GDM1 (cell line): ENCODE measurements at places on chromosomes 5 and 9.
A peak's percentile ranks its signal among the peaks of the same experiment; 100 is the strongest.

- no peak for DNase-seq
Measured at GRCh38 chr5:24439465-24439864, 205.3 kb downstream of the CDH10 start.

DNA sequence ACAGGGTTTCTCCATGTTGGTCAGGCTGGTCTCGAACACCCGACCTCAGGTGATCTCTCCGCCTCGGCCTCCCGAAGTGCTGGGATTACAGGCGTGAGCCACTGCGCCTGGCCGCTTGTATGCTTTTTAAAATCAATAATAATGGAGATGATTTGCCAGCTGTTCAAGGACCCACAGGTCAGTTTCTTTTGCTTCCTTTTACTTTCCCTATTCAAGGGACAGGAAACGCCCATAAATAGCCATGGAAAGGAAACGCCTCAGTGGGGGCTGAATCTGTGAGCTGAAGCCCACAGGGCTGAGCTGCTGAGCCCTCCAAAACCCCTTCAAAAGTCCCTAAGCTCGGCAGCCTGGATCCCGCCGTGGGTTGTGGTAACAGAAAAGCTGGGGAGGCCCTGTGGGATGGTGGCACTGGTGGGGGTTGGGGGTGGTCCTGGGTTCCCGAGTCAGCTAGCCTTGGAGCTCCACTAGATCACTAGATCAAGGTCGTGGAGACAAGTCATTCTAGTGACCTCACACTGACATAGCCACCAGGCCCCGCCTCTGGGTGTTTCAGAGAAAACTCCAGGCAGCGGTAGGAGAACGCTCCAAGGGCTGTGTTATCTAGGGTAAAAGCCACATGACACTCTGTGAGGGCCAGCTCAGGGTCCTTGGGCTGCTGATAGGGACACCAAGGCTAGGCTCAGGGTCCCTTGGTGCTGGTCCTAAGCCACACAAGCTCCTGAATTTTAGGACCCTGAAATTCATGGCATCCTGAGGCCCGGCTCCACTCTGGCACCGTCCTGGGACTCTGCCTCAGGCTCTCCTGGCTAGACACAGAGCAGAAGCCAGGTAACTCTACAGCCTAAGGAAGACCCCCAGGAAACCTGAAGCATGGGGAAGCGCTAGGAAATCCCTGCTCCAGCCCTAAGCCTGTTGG, 18.0 kb upstream of the DUSP1 start:
- DNase-seq = no peak

DNA sequence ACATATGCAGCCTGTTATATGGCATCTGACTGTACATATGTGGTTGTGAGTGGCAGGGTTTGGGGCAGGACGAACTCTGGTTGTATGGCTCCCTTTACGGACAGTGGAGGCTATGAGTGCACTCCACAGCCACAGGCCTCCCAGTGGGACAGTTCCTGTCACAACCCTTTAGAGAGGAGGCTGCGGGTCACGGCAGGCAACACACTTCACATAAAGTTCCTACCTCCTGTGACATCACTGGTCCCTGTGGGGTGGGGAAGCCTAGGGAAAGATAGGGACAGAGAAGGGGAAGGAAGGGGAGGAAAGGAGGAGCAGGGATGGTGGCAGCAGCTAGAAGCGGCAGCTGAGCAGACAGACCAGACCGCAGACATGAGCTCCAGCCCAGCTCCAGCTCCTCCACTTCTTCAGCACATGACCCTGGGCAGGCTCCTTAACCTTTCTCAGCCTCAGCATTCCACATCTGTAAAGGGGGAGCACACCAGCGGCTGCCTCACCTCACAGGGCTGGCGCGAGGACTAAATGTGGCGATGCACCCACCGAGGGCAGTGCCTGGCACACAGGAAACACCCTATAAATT, 27.4 kb upstream of the CORO2A start:
- DNase-seq = no peak

DNA sequence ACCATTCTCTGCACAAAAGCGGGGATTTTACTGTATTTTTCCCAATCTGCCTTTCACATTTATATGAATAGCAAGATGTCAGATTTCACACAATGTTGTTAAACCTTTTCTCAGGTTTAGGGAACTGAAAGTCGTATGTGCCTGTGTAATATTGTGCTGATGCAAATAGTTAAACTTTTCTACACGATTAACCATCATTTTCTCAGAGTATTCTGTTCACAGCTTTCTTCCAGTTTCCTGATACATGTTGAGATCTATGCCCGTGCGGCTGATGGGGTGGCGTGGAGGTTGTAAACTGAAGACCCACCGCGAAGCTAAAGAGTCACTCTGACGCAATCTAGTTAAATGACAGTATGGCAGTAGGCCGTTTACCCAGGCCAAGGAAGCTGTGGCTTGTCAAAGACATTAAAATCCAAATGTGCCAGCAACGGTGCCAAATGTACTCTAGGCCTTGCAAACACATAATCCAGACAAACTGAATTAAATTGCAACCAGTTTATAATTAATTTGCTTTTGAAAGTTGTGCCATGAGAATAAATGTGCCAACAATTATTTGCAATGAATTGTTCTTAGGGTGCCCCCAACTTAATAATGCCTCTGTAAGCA, 145.7 kb downstream of the EBF1 start:
- no peak for DNase-seq

DNA sequence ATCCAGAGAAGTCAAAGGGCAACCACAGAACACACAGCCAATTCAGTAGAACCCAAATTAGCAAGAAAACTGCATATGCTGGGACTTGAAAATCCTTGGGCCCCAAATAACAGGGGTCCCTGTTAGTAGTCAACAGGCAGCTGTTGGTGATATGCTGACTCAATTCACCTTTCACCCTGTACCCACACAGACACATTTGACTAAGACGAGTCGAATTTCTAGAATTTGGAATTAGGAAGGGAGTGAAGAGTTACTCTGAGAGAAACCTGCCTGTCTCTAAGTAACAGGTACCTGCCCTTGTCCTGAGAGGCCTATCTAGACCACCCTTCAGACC, 821 bp upstream of the VCP start:
- DNase-seq = no peak

DNA sequence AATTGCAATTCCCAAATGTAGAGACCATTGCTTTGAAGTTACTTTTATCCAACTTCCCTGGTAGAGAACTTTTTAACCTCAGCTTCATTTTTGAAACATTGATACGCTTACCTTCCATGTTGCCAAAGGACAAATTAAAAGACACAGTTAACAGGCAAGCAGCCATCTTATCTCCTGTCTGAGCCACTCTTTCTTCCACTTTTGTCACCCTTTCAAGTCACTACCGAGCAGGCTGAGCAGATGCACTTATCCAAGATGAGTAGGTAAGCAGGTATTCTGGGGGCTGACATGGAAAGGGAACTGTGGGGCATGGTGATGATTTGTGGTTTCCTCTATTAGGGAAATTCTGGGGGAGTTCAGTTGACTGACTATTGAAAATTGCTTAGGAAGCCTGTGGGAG, 66.7 kb downstream of the DOCK2 start:
- no peak for DNase-seq

GRCh38 chr9:88076286-88077070, 61.8 kb downstream of the SPATA31C2 start:
- DNase-seq = no peak

GRCh38 chr5:56492812-56493211, 259.7 kb upstream of the ANKRD55 start:
- DNase-seq = no peak

- no peak for DNase-seq
Measured at GRCh38 chr5:19880859-19881436, 107.1 kb downstream of the CDH18 start.

- no peak for DNase-seq
Measured at GRCh38 chr9:98980291-98980690, 36.6 kb downstream of the COL15A1 start.

- DNase-seq = no peak
Measured at GRCh38 chr9:93664549-93665120, 88.3 kb downstream of the PHF2 start.

- DNase-seq = no peak
Measured at GRCh38 chr9:71270554-71270953, 149.1 kb upstream of the TRPM3 start.

GRCh38 chr9:84294241-84294950, 46.2 kb downstream of the SLC28A3 start:
- DNase-seq = no peak

- no peak for DNase-seq
Measured at GRCh38 chr9:119004618-119004990, 364.6 kb downstream of the BRINP1 start.

DNA sequence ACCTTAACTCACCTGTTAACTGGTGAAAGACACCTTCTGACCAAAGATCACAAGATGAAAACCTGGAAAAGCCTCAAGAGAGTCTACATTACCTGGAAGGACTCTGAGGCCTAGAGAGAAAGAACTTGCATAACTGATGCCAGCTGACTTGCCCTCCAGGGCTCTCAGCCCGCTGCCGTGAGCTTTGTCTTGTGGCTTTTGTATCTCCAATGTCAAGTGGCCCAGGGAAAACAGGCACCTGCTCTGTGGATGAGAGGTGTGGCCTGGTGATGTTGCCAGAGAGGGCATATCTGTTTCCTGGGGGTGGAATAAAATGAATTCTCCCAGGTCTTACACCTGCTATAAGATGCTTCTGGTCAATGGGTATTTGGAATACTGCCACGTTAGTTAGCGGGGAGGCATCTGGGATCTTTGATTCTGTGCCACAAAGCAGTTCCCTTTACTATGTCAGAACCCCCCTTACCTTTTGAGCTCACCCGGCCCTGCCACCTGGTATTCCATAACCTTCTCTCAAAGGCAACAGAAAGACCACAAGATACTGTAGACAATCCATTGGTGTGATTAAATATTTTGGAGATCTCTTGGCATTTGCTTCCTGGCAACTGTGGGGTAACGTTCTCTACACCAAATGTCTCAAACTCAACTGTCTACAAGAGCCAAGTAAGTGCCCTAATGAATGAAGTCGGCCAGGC, 54.9 kb upstream of the N4BP3 start:
- DNase-seq = no peak

DNA sequence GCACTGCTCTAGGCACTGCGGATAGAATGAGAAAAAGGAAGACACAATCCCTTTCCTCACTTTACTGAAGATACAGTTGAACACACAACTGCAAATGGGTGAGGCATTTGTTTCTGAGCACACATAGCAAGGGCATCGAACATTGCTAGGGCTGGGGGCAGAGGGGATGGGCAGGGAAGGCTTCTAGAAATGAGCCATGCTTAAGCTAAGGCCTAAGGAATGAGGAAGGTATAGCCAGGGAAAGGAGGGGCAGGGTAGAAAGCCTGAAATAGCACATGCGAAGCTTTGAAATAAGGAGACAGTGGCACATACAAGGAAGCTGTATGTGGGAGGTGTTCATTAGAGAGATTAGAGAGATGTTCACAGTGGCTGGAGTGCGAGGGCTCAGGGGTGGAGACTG, 92.7 kb downstream of the KIF4B start:
- no peak for DNase-seq

DNA sequence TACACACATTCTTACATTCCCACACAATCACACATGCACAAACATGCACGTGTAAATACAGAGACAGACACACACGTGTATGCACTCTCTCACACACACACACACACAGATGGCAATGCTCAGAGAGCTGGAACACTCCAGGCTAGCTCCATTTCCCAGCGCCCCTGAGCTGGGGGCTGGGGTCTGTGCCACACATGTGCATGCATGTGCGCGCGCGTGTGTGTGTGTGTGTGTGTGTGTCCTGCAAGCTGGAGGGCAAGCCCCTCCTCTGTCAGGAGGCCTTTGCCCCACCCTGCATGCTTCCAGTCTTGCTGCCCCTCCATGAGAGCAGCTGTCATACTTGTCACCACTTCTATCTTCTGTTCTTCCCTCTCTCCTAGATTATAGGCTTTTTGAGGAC, 16.6 kb upstream of the S1PR3 start:
- no peak for DNase-seq

GRCh38 chr5:171291371-171291770, 17.7 kb upstream of the TLX3 start:
- DNase-seq = no peak

- DNase-seq = no peak
Measured at GRCh38 chr5:29162297-29162696, 2031.2 kb upstream of the CDH6 start.

GRCh38 chr5:52895572-52896413, 93.4 kb upstream of the ITGA2 start:
- no peak for DNase-seq

GRCh38 chr9:121568343-121569265, 69.0 kb upstream of the GGTA1 start:
- no peak for DNase-seq

GRCh38 chr5:14351086-14351661, 208.0 kb downstream of the TRIO start:
- DNase-seq = peak; percentile 51

- no peak for DNase-seq
Measured at GRCh38 chr9:91843623-91844148, 106.3 kb downstream of the ROR2 start.

GRCh38 chr5:78738693-78739300, 90.2 kb upstream of the LHFPL2 start:
- no peak for DNase-seq

GRCh38 chr5:177142098-177142611, 8.6 kb downstream of the NSD1 start:
- DNase-seq = no peak

- DNase-seq = no peak
Measured at GRCh38 chr9:110602281-110602680, 22.7 kb upstream of the SVEP1 start.

DNA sequence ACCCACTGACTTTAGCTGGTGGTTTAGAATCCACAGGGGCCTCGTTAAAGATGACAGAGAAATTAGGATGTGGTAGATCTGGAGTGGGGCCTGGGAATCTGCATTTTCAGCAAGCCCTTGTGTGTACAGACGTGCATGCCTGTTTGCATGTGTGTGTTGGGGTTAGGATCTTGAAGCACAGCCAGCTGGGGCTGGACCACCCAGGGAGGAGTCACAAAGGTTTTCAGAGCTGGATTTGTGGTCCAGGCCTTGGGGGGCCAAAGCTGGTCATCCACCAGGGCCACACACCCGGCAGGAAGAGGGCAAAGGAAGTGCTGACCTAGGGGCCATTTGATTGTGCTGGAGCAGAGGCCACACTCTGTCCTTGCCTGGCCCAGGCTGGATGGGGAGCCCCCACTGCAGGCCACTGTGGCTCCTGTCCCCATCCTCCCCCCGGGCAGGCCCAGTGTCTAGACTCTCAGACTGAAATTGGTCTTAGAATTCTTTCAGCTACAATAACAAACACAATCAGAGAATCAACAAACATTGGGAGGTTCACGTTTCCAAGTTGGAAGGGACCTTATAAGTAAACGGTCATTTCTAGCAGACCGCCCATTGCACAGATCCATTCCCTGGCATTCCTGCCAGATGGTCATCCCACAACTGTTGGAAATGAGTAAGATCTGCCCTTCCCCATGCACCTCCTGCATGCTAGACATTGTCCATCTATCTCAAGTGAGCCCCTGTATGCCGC, 10.3 kb downstream of the CDX1 start:
- no peak for DNase-seq

- DNase-seq = no peak
Measured at GRCh38 chr9:103116246-103116645, 121.1 kb downstream of the CYLC2 start.

- no peak for DNase-seq
Measured at GRCh38 chr9:117462861-117463260, 48.0 kb upstream of the ASTN2 start.
